ENCODE measurements at places on chromosomes 2 and 18.

DNA sequence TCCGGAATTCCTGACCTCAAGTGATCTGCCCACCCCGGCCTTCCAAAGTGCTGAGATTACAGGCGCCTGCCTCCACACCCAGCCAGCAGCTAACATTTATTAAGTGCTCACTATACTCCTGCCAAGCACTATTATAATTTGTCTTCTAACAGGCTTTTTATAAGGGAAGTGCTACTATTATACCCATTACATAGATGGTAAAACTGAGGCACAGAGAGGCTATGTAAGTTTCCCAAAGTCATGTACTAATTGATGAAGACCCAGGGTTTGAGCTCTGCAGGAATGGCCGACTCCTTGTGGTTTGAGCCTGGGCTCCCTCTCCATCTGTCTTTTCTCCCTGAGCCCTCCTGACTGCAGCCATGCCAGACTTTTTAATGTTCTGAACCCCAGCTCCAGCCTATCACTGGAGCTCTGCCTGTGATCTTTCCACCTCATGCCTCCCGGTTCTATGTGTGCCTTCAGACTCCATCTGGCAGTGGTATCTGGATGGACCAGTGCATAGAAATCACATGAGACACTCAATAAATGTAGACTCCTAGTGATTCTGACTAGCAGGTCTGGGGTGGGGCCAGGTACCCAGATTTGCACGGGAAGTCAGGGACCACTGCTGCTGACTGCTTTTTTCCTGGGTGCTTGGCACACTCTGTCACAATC is 197.1 kb downstream of the NEDD4L start:
- DNase-seq, result no peak

DNA sequence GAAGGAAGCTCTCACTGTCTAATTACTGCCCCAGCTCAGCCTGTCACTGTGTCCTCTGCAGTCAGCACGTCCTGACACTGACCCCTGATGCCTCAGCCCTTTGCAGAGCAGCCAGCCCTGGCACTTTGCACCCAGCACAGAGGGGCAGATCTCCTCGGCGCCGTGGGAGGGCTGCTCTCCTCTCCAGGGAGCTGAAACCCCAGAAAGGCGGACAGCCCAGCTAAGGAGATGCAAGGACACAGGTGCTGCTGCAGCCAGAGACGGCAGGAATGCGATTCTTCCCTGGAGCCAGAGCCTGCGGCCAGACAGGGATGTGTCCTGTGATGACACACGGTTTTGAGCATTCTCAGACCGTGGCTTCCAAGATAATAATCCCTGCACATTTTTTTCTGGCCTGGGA is 34.5 kb upstream of the SIX3 start:
- no peak for DNase-seq

- DNase-seq, result no peak
Measured at GRCh38 chr2:45380131-45380836, 230.8 kb downstream of the SRBD1 start.

GRCh38 chr2:162734866-162735265 is 103.7 kb downstream of the KCNH7 start:
- DNase-seq, result no peak

DNA sequence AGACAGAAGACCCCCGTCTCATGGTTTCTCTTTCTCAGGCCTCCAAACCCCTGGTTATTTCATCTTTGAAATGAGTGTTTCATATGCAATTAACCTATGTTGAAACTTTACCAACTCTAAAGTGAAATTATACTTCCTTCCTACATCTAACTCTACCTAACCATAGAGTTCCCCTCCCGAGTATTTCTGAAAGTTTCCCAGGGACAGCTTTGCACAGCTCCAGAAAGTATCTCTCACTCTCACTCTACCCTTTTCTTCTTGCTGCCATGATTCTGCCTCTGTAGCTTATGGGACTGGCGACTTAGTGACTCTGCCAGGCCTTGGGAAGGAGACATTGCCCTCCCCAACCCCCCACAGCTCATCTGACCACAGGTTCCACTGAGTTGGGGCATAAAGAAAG is 107.9 kb downstream of the B3GNT2 start:
- no peak for DNase-seq

DNA sequence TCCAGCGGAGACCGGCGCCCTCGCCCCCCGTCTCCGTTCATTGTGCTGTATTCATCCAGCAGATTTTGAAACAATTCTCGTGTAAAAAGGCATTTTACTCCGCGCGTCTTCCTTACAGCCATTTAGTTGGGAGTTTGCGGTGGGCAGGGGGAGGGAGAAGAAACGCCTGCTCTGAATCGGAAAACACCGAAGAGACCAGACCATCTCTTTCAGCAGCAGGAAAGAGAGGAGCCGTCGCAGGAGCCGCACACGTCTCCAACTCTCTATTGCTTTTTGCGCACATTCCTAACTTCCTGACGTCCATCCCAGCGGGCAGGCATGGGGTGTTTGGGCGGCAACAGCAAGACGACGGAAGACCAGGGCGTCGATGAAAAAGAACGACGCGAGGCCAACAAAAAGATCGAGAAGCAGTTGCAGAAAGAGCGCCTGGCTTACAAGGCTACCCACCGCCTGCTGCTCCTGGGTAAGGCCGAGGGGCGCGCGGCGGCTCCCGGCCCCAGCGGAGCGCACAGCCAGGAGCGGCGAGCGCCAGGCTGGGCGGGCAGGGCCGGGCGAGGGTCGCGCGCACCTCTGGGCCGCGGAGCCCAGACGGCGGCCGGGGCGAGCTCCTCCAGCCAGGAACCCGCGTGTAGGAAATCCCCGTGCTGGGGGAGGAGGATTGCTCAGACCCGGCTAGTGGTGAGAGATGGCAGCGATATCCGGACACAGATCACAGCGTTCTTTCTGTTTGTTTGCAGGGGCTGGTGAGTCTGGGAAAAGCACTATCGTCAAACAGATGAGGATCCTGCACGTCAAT is 63.2 kb downstream of the GNAL start:
- no peak for DNase-seq

DNA sequence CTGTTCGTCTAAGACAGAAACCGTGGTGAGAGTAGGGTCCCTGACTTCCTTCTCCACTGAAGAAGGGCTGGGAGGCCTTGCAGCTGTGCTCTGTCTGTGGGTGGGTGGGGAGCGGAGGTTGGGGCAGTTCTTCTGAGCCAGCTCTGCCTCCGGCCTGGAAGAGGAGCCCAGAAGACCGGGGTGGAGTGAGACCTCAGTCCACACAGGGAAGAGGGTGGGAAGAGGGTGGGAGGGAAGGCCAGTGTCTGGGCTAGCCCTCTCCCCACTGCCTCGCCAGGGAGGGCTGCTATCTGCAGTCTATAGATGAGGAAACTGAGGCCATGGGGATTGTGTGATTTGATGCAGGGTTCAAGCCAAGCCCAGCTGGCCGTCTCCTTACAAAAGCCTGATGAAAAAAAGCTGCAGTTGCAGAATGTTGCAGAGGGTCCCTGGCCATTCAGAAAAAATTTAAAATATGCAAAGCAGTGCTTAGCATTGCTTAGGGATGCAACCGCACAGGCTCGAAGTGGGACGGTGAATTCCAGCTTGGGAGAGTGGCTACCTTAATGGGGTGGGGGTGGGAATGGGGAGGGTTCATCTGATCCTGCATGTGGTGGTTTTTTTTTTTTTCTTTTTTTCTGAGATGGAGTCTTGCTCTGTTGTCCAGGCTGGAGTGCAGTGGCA is 181.6 kb upstream of the HS6ST1 start:
- DNase-seq, result no peak

DNA sequence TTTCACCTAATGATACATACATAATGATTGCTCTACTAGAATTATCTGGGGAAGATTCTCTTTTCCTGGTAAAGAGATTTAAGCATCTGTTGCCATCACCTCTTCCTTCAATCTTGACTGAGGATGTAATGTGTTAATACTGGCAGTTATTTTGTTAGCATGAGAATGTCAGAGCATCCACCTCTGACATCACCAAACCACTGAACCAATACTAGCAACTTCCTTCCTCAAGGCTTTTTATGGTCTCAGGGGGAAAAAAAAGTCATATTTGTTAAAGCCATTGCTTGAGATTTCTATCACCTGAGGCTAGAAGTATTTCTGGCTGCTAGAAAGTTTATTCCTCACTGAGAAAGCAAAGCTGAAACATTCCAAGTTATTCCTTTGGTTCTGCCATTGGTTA is 48.5 kb downstream of the DSEL start:
- DNase-seq, result no peak

- no peak for DNase-seq
Measured at GRCh38 chr2:159153463-159153862, 133.0 kb downstream of the WDSUB1 start.

DNA sequence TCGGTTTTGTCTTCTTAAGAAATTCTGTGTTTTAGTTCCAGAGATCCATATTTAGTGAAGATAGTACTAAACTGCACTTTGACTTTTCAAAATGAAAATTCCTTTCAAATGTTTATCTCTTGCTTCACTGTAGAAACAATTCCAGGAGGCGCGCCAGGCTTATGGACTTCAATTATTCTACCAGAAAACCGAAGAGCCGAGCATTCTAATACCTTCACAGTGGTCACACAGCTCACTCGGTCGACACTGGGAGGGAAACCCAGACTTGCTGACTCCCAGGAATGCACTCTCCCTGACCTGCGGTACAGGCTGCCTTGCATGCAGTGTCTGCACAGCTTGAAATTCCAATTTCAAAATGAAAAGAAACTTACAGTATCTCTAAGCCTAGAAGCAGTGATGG is 119.9 kb upstream of the PIEZO2 start:
- no peak for DNase-seq

- DNase-seq, result no peak
Measured at GRCh38 chr2:237161189-237161588, 75.5 kb downstream of the COPS8 start.

DNA sequence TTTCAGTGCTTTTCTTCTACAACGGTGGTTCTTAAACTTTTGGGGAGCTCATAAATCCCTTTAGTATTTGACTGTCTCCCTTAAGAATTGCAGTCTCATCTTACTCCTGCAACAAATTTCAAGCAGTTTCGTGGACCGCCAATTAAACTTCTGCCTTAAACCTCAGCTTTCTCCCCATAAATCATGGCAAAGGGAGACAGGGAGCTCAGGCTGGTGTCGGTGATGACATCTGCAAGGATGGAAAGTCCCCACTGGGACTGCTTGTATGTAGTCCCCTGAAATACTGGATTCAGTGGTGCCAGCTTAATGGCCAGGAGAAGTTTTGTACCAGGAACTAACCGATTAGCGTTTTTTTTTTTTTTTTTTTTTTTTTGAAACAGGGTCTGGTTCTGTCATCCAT is 148.7 kb upstream of the ITGA6 start:
- no peak for DNase-seq

- no peak for DNase-seq
Measured at GRCh38 chr2:173307293-173307692, 47.4 kb upstream of the CDCA7 start.

GRCh38 chr2:168365094-168365621 is 90.9 kb upstream of the CERS6 start:
- no peak for DNase-seq

GRCh38 chr2:8379549-8379948 is 302.3 kb upstream of the ID2 start:
- DNase-seq, result no peak

GRCh38 chr18:12811191-12811950 is 72.7 kb downstream of the PTPN2 start:
- no peak for DNase-seq

DNA sequence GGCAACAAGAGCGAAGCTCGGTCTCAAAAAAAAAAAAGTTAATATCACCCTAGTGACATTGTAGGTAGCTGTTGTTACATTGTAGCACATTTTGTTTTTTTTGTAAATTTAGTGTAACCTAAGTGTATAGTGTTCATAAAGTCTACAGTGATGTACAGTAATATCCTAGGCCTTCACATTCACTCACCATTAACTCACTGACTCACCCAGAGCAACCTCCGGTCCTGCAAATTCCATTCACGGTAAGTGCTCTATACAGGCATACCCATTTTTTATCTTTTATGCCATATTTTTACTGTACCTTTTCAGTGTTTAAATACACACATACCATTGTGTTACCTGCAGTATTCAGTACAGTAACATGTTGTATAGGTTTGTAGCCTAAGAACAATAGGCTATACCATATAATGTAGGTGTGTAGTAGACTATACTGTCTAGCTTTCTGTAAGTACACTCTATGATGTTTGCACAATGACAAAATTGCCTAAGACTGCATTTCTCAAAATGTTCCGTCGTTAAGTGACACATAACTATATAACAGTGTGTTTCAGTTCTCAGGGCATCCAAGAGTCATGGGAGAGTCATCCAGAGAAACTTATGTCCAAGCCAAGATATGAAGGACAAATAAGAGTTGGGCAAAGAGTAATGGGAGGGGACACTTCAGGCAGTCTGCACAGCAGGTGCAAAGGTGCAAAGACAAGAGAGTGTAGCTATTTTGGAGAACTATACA is 68.4 kb downstream of the TANK start:
- no peak for DNase-seq

- DNase-seq, result no peak
Measured at GRCh38 chr2:119126650-119127049, 31.9 kb downstream of the C1QL2 start.
